ENCODE measurements at places on chromosomes 2 and 18. TPM values are rescaled to one million over a fixed set of nuclear protein-coding genes. Genes with fewer than 3 reads are reported as not detected.
A peak's percentile ranks its signal among the peaks of the same experiment; 100 is the strongest.

- no peaks in the 10 kb centered on the region for H3K36me3 ChIP-seq
- peak; percentile 2 for DNase-seq
- H3K27ac ChIP-seq, result no peak overlapping the region
- H3K27me3 ChIP-seq, result no peaks in the 10 kb centered on the region
These were observed 118.0 kb downstream of the KCNE4 start for GRCh38 chr2:223169830-223170605.

- DNase-seq, result no peak
- H3K27ac ChIP-seq, result no peak overlapping the region
- H3K4me3 ChIP-seq, result no peak overlapping the region
These were observed 241.6 kb downstream of the SUCLG1 start for GRCh38 chr2:84217456-84217855.

DNA sequence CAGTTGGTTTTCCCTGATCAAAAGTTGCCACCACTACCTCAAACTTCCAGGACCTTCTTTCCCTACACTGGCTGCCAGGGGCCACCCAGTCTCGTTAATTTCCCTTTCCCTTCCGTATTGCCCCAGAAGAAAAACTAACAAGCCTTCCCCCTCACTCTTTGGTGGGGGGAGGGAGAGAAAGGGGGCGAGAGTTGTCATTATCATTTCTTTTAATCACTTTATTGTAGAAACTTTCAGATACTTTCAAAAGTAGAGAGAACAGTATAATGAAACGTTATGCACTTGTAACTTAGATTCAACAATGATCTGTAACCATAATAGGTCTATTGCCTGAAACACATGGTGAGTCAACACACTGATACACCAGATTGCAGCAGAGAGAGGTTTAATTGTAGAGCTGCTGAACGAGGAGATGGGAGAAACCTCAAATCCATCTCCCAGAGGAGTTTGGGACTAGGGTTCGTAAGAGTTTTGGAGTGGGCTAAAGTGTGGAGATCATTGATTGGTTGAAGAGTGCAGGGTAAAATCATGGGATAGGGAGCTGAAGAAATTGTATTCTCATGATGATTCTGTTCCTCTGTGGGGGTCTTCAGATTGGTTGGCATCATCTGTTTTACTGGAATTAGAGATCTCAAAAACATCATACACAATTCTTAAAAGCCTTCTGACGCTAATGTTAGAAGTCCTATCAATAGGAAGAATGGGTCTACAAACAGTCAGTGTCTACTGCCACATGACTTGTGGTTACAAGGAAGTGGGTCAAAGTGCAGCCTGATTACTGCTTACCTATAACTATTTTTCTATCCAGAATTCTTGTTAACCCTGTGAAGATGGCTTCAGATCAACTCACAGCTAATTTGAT lies 2.6 kb upstream of the RNF149 start:
- peaks cover 17% of the 10 kb centered on the region for H3K4me1 ChIP-seq
- H3K27ac ChIP-seq, result no peak overlapping the region
- no peaks in the 10 kb centered on the region for H3K27me3 ChIP-seq
- no peak overlapping the region for H3K4me3 ChIP-seq
- no peak for DNase-seq

The TMEFF2 gene
- not detected for polyA plus RNA-seq

The LNPK gene
- polyA plus RNA-seq, result 4.7 TPM

DNA sequence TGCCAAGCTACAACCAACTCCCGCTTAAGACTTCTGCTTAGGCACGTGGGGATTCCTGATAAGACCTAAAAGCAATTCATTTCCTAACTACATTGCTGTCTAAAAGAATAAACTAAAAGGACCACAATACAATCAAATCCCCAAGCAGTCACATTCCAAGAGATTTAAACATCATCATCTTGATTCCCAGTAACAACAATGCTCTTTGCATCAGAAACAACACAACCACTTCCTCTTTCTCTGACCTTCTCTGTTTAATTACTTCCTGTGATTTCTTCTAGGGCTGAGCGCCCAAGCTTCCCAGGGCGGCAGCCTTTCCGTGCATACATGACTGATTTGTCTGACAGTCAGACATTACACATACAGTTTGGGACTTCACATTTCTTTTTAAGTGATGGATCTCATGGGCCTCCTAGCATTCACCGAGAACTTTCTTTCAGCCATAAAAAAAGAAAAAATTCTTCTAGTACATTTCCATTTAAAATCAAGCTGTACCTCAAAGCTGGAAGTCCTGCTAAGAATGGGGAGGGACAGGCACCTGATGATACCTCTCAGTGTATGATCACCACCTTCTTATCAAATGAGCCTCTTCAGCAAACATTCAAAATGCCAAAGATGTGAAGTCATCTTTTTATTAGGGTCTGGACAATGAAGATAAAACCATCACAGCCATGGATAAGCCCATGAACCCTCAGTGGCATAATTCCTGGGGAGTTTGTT lies 11.5 kb downstream of the SPRED2 start:
- no peaks in the 10 kb centered on the region for H3K27me3 ChIP-seq
- H3K4me1 ChIP-seq, result peaks cover 18% of the 10 kb centered on the region
- no peaks in the 10 kb centered on the region for H3K36me3 ChIP-seq
- no peak overlapping the region for H3K4me3 ChIP-seq
- DNase-seq, result no peak

DNA sequence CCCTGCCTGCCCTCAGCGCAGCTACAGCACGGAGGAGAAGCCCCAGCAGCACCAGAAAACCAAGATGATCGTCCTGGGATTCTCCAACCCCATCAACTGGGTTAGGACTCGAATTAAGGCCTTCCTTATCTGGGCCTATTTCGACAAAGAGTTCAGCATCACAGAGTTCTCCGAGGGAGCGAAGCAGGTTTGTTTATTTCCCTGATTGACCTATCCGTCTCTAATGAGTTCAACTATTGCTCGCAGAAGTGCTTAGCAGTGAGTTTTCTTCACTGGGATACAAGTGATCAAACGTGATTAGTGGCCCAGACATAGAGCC lies 639 bp downstream of the MAIP1 start:
- peak overlapping the region; percentile 91 for H3K4me3 ChIP-seq
- peaks cover 7% of the 10 kb centered on the region for H3K4me1 ChIP-seq
- DNase-seq, result peak; percentile 23
- H3K27me3 ChIP-seq, result no peaks in the 10 kb centered on the region
- H3K36me3 ChIP-seq, result peaks cover 9% of the 10 kb centered on the region
- peak overlapping the region; percentile 88 for H3K27ac ChIP-seq

DNA sequence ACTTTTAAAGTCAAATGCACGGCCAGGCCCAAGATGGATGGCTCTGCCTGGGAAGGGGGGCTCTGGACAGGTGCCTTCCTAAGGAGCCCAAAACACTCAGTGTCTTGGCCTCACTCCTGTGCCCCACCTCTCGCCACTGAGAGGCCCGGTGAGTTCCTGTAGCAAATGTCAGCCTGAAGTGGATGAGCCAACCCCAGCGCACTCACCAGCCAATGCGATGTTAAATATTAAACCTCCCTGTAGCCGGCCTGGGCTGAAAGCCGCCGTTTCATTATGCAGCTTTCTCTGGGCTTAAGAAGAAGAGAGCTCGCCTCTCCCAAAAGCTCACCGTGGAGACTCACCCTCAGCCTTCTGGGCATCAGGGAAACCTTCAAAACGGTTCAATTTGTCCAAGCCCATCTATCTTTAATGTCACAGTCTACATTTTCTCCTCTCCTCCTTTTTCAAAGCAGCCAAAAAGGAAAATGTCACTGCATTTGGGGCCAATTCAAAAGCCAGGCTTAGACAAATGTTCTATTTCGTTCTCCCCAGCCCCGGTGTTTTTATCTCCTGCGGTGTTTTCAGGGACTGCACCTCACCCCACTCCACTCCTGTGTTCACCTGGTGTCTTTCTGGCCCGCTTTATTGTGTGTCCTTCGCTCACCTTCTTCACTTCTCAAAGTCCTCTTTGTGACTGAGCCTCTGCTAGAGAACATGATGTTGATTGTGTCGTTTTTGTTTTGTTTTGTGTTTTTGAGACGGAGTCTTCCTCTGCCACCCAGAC lies 124.0 kb downstream of the NRP2 start:
- H3K27ac ChIP-seq, result no peak overlapping the region
- no peak overlapping the region for H3K4me3 ChIP-seq
- DNase-seq, result peak; percentile 63
- no peaks in the 10 kb centered on the region for H3K36me3 ChIP-seq
- H3K4me1 ChIP-seq, result peaks cover 15% of the 10 kb centered on the region
- H3K27me3 ChIP-seq, result no peaks in the 10 kb centered on the region

DNA sequence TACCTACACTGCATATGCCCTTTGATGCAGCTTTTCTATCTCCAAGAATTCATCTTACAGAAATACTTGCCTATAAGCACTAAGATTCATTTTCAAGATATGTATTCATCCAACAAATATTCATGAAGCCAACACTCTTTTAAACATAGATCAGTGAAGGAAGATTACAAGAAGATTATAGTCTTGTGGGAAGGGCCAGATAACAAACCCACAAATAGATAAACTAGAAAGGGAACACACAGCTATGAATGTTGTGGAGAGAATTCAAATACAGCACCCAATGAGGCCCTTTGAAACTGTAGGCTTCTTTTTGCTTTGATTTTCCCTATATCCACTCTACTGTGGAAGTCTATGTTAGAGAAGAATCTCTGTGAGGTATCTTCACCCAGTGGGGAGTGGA lies 186.7 kb upstream of the RBMS1 start:
- H3K27ac ChIP-seq, result no peak overlapping the region
- DNase-seq, result no peak
- H3K4me3 ChIP-seq, result no peak overlapping the region
- H3K4me1 ChIP-seq, result no peaks in the 10 kb centered on the region
